ENCODE measurements at places on chromosomes 5 and 9.

GRCh38 chr9:137077758-137078693 lies 709 bp downstream of the UAP1L1 start:
- DNase-seq, result peak; percentile 63

- DNase-seq, result no peak
These were observed 58.3 kb downstream of the PRELID2 start for GRCh38 chr5:145776886-145777285.

DNA sequence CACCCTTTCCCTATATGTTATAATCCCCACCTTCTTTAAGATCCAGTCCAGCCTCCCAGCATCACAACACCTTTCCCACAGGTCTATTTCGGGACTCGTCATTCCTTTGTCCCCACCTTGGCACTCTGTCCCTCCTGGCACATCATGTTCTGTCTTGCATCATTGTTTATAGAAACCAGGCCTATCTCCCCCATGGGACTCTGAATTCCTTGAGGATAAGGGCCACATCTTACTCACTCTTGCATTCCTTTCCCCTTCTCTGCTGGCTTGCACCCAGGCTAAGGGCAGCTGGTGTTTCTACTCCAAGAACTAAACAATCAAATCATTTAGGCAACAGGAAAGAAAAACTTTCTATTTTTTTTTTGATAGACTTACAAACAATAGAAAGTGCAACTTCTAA lies 205.7 kb downstream of the AGTPBP1 start:
- DNase-seq, result no peak

GRCh38 chr9:115114546-115114945 lies 3.4 kb downstream of the TNC start:
- no peak for DNase-seq

- no peak for DNase-seq
These were observed 9.0 kb upstream of the PHF2 start for GRCh38 chr9:93567271-93567959.

GRCh38 chr5:162268694-162269481 lies 201.3 kb downstream of the GABRG2 start:
- DNase-seq, result no peak

GRCh38 chr5:59066367-59067163 lies 483.7 kb downstream of the RAB3C start:
- no peak for DNase-seq

GRCh38 chr5:90939211-90939610 lies 380.6 kb downstream of the ADGRV1 start:
- no peak for DNase-seq
